ENCODE measurements at places on chromosomes 5 and 9.
A peak's percentile ranks its signal among the peaks of the same experiment; 100 is the strongest.

DNA sequence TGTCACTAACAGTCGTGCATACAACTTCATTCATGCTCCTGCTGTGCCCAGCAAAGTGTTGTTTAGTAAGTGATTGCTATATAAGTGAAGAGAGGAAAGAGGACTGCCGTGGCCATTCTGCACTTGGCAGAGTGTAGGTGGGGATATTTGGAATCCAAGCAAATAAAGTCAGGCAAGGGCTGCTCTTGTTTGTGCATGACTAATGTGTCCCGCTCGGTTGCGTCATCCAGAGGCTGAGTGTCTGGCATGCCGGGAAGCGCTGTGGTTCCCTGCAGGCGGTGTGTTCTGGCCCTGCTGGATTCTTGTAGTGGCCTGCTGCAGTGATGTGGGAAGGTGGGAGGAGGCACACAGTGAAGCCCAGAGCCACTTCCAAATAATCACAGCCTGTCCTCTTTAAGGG is 136.9 kb upstream of the ANKH start:
- no peak for DNase-seq

DNA sequence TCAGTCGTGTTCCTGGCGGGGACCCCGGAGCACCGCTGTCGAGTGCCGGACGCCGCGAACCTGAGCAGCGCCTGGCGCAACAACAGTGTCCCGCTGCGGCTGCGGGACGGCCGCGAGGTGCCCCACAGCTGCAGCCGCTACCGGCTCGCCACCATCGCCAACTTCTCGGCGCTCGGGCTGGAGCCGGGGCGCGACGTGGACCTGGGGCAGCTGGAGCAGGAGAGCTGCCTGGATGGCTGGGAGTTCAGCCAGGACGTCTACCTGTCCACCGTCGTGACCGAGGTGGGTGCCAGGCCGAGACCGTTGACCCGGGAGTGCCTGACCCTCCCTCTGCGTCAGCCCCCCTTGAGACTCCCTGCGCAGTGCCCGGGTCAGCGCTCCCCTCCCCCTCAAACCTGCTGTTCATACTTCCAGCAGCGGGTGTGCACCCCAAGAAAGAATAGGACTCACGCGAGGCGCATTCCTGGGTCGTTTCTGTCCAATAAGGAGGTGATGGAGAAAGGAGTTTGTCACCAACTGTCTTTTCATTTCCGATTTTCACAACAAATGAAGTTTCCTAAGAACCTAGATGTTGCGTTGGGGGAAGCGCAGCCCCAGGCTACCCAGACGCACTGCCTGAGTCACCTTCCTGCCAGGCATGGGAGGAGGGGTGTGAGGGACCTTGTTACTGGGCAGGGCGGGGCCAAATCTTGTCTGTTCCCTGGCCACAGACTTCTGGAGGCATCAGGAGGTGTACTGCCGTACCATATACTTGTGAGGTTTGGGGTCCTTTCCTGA is 722 bp downstream of the SLC22A4 start:
- peak; percentile 65 for DNase-seq

GRCh38 chr5:147507480-147508126 is 2.3 kb downstream of the DPYSL3 start:
- no peak for DNase-seq

DNA sequence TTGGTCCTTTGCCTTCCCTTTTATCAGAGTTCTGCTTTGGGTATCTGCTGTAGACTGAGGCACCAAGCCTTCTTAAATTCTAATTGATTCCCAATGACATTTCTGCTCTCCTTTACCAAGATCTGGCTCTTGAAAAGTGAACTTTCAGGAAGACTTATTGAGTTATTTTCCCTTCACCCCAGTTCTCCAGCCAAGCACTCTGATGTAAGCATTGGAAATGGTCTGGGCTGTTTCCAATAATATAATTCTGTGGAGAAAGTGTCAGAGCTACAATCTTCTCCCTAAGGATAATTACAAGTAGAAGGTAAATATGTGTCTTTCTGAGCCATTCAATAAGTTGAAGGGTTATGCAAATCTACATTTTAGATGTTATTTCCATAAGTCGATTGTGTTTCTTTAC is 30.8 kb downstream of the BTF3 start:
- DNase-seq = no peak

DNA sequence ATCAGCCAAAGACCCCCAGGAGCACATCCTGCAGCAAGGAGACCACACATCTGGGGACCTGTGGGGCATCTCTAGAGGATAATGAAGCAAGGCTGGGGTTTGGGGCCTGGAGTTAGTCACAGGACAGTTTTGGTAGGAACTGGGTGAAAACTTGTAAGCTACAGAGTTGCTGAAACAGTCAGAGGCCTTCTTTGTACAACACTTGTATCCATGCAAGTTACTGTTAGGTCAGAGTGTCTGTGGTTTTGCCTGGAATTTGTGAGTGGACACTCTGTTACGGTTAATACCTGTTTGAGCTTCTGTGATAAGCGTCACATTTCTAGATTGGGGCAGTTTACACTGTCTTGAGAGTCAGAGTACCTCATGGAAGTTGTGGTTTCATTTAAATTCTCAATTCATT is 22.6 kb upstream of the ASPN start:
- no peak for DNase-seq

DNA sequence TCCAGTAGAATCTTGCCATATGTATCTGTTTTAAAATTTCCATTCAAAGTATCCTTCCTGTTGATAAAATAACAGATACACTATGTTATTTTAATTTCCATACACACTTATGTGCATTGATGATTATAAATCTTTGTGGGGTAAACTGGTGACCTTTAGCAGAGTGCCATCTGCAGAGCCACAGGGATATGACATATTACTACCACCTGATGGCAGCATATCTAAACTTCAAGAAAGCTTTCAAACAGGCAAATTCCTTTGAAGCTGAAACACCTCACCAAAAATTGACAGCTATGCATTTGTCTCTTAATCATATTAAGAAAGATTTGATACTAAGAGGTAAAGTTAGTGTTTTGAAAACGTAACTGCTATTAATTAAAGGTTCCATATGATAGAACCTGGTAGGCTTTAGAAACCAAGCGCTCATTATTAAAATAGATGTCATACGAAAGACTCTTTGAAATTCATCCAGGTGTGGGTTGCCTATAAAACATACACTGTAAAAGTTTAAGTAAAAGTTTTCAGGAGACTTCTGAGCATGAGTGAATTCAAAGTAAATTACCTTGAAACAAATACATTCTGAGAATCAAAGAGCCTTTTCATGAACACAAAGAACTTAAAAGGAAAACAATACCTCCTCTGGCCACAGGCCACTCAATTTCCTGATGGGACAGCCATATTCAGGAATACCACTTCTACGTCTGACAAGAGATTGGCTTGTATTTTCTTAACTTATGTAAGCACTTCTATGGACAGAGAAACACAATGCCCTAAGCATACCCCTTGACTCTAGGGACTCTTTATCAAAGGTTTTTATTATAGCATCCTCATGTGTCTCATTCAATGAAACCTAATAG is 93.3 kb downstream of the KIAA0825 start:
- peak; percentile 8 for DNase-seq

DNA sequence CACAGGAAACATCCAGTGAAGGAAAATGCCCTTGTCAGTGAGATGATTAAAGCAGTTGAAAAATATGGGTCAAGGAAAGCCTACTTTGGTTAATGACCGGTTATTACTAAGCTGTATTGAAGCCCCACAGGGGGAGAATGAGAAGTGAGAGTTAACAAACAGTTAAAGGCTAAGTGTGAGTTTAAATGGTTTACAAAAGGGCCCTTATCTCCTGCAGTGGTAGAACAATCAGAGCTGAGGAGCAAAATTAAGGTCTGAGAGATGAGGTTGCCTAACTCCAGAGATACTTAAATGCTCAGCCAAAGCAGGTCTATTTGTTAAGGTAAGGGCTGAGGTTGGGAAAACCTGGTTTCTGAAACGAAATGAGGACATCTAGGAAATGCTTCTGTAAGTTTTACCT is 75.1 kb upstream of the FER start:
- no peak for DNase-seq

- DNase-seq = no peak
These were observed 27.6 kb upstream of the CCDC112 start for GRCh38 chr5:115324021-115324420.

GRCh38 chr5:147436596-147436995 is 73.3 kb downstream of the DPYSL3 start:
- DNase-seq = no peak

DNA sequence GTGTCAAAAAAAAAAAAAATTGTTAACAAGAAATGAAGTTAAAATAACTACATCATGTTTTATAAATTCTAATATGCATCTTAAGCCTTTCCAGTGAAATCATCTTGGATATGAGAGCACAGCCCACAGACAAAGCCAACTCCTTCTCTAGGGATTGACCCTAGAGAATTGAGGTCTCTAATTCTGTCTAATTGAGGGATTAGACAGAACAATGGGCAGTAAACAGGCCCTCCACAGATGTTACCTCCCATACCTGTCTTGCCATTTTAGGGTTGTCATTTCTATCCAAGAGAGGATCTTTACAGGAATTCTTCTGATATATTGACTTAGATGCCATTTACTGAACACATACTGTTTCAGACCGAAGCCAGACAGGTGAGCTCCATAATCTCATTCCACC is 42.3 kb downstream of the NSG2 start:
- no peak for DNase-seq

DNA sequence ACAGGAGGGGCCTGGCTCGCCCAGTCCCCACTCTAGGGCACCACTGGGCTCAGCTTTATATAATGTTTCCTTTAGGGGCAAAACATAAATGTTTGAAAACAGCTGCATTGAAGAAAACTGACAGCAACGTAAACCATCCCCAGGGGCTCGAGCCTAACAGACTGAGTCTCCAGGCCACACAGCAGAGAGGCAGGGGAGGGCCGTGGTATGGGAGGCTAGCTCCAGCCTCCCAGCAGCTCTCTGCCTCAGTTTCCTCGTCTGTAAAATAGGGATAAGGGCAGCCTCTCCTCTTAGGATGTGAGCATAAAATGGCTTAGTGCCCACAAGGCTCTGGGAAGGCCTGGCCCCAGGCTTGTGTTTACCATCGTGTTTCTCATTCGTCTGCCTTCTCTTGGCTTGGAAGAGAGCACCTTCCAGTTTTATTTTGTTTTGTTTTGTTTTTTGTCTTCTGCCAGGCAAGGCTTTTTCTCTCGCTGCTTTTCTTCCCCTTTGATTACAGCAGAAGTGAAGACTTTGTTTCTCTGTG is 2.7 kb downstream of the ANKRD33B start:
- no peak for DNase-seq

GRCh38 chr9:135278586-135278985 is 191.1 kb downstream of the OLFM1 start:
- DNase-seq = no peak

DNA sequence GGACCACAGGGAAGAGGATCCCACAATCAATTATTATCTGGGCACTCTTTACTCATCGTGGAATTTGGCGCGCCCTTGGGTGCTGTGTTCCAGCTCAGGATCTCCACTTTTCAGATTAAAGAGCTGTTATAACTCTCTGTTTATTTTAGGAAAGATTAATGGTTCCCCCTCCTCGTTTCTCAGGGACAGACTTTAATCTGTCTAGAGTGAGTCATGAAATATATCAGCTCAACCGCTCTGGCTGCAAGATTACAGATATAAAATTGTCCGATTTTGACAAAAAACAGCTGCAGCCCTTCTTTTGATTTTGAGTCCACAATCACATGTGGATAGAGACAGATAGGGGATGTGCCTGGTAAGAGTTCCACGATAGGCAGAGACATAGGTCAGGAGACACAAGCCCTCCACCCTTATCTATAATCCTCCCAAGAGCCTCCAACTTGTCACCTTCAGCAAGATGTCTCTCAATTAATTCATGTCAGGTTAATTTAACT is 77.6 kb upstream of the ANKRD55 start:
- no peak for DNase-seq

GRCh38 chr9:108258640-108259039 is 597.1 kb downstream of the ACTL7B start:
- DNase-seq = no peak

GRCh38 chr5:172931001-172931536 is 28.2 kb upstream of the RPL26L1 start:
- no peak for DNase-seq

GRCh38 chr9:126592461-126592860 is 21.3 kb upstream of the LMX1B start:
- DNase-seq = no peak

GRCh38 chr9:138006576-138007233 is 129.1 kb downstream of the CACNA1B start:
- DNase-seq = no peak

- no peak for DNase-seq
These were observed 5.4 kb downstream of the NACC2 start for GRCh38 chr9:136089697-136090045.

GRCh38 chr9:4548811-4549725 is 58.8 kb downstream of the SLC1A1 start:
- DNase-seq = no peak

GRCh38 chr5:17021602-17021932 is 85.5 kb upstream of the MYO10 start:
- DNase-seq = no peak

GRCh38 chr9:95213117-95213516 is 104.4 kb downstream of the FANCC start:
- DNase-seq = no peak
